AG04450 (cell line): ENCODE measurements at places on chromosomes 3 and 15.

DNA sequence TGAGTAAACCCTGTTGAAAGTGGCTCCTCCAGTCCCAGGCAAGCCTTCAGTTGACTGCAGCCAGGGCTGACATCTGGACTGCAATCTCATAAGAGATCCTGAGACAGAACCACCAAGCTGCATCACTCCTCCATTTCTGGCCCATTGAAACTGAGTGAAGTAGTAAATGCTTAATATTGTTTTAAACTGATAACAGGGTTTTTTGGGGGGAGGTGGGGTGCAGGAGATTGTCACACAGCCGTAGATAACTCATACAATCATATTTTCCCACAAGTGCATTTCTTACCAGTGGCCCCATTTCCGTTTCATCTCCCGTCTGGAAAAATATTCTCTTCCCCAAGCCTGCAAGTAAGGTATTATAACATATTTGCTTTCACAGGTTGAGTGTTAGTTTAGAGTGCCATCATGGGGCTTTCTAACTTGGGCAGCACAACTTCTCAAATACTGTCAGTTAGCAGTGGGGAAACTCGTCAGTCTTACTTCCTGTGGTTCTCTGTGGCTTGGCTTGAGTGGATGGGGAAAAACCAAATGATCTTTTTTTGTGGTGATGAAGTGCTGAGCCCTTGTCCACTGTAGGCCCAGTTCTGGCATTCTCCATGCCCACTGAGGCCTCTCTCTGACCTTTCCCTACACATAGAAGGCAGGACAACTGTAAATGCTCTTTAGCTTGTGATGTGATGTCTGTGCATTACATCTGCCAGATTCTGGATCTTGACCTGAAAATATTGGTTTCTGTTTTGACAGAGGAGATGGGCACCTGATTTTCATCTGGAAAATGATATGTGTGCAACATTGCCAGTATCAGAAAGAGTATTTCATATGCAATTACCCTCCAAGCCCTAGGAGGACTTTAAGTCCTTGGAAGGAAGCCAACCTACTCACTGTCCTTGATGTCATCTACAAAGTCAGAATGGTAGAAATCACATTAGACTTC lies 90.1 kb upstream of the BHLHE40 start:
- no peak for DNase-seq

DNA sequence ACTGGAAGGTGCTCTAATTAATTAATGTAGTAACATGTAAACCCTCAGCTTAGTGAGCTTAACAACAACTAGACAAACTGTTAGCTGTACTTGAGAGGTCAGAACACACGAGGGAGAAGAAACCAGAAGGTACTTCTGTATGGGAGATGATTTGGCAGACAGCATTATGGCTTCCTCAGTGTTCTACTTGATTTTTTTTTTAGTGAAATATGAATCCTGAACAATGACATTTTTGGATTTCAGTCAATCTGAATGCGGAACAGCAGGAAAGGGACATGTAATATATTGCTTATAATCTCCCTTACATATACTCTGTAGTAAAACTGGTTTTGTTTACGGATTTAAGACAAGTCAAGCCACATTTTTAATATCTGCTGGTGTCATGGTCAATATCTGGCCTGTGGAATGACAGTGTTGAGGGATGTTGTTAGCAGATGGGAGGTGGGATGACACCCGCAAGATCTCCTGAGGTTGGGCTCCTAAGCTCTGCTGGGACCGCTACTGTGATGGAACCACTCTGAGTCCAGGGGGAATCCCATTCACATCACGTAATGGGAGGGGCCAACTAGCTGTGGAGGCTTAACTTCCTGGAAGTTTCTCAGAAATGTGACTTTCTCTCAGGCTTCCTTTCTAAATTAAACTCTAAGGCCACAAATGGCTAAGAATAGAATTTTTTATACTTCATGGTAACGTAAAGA lies 18.7 kb downstream of the TNFAIP8L3 start:
- no peak for DNase-seq

- no peak for DNase-seq
These were observed 108.0 kb upstream of the PRR20G start for GRCh38 chr3:127395663-127396355.

DNA sequence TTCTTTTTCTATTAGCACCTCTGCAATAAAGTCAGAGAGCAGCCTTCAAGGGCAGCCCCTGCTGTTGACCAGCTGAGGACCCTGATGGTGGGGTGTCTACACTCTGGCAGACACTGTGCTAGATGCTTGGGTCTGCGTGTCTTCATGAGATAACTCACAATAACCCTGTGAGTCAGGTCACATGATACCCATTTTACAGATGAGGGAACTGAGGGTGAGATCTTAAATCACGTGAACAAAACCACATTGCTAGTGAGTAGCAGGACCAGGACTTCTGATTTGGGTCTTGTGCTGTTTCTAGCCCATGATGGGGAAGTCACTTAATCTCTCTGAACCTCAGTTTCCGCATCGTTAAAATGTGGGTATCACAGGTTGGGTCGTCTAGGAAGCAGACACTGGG lies 118.5 kb upstream of the LIPC start:
- DNase-seq, result no peak

GRCh38 chr3:150603980-150604319 lies 829 bp downstream of the SELENOT start:
- DNase-seq, result no peak

GRCh38 chr3:187430576-187430975 lies 62.4 kb downstream of the RTP4 start:
- no peak for DNase-seq

GRCh38 chr3:150414258-150414657 lies 6.2 kb downstream of the TSC22D2 start:
- DNase-seq, result no peak

- no peak for DNase-seq
These were observed 66.2 kb downstream of the SAMMSON start for GRCh38 chr3:70065696-70066253.

DNA sequence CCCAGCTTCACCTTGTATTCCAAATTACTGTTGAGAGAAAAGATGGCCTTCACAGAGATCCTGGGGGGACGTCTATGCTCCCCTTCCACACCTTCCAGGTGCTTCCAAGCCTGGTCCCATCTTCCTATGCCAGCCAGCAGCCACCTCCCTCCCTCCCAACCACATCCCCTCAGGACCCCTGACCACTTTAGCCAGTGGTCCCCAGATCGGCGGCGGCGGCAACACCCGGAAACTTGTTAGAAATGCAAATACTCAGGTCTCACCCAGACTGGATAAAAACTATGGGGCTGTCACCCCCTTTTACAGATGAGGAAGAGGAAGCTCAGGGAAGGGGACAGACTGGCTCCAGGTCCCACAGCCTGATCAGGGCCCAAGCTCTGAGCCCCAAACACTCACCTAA lies 38.0 kb upstream of the PRSS50 start:
- no peak for DNase-seq

DNA sequence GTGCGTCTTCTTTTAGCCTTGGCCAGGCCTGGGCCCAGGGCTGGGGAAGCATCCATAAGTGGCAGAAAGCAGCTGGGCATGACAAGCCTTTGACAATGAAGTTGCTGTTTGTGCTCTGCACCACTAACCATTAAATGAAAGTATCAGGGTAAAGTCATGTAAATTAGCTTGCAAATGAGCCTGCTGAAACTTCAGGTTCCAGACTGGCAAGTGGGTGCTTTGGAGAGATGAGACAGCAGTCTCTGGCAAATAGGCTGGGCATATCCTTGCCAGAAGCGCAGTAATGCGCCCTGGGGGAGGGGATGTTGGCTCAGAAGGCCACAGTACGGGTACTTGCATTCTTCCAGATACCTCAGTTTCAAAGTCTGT lies 40.7 kb downstream of the RAB6B start:
- DNase-seq, result no peak

DNA sequence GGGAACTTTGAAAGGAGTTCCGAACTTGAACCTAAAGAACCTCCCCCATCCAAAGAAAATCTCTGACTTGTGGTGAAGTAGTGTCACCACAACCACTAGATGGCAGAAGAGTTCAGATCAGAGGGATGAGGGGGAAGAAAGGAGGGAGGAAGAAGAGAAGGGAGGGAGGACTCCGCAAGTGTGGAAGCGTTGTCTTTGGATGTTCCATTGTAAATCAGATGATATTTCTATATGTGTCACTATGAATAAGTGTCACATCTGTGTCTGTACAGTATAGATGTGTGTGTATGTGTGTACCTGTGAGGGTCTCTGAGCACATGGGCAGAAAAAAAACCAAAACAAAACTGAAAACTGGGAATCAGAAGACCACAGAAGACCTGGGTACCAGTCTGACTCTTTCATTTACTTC lies 16.9 kb downstream of the SLC24A1 start:
- DNase-seq, result peak; percentile 55

DNA sequence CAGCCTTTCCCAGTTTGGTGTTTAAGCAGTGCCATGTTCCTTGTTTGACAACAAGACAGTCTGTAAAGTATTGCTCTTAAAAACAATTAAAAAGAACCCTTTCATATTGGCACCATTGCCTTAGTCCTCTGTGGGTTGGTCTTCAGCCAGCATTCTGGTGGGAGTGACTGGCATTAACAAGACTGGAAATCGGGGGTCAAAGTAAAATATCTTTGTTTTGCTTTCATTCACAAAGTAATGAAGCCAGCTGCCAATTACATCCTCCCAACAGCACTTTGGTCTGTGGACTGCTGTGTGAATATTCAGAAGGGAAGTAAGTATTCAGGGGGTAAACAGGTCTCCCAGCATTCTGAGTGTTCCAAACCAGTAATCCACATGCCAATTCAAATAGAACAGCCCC lies 8.3 kb upstream of the VILL start:
- no peak for DNase-seq

DNA sequence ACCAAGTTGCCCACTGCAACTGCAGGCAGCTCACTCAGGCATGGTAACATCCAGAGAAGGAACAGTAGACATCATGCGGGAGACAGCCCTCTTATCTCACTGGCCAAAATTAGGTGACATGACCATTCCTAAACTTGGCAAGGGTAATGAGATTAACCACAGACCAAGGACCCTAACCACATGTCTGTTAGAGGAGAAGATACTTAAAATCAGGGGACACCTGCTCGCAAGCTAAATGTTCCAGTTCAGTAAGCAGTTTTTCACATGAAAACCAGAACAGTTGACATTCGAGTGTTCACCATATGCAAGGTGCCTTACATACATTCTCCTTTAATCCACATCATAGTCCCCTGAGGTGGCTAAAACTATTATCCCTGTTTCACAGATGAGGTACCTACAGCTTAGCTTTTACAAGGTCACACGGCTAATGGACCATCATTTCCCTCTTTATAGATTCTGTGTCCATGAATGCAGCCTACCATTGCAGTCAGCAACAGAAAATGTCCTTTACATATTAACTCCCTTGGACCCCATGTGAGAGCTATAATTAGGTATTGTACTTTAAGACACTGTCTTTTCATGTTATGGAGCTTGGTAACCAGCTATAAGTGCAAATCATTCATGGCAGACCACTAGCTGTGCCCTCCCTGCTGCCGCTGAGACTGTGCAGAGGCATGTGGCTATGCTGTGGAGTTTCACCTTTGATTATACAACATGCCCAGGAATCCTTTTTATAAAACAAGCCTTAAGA lies 154.1 kb downstream of the LIPC start:
- no peak for DNase-seq

DNA sequence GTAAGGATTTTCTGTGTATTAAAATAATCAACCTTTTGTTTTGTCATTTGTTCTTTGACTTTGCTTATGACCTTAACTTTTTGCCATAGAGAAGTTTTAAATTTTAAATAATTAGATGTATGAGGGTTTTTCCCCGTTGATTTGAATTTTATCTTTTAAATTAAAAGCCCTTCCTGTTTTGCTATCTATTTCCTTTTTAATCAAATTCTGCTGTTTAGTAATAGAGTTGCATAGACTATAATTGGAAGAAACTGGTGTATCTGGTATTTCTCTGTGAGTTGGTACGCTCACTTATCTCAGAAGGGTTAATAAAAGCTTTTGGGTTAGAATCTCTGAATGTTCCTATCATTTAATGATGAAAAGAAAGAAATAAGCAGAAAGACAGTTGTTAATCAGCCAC lies 82.2 kb downstream of the LRRC3B start:
- DNase-seq, result no peak

DNA sequence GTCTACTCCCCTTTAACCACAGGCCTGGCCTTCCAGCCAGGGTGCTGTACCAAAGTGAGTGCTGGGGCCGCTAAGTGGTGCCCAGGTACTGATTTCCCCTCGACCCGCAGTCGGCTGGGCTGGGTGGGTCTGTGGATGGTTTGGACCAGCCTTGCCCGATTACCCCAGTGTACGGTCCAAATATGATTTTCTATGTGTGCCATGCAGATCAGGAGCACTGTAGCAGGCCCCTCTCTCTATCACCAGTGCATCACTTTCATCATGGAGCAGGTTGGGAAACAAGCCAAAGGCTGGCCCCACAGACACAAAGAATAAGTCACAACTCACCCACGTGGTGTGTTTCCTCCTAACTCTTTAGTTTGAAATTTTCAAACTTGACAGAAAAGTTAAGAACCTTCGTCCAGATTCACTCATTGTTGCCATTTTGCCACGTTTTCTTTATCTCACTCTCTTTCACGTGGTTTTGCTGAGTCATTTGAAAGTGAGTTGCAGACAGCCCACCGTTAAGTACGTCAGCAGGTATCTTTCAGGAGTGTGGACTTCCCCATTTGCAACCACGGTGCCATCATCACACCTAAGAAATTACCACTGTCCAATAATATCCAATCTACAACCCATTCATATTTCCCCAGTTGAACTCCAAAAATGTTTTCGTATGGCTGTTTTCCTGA lies 37.0 kb downstream of the ZNF710 start:
- no peak for DNase-seq
